ENCODE measurements at places on chromosomes 1 and 21.

DNA sequence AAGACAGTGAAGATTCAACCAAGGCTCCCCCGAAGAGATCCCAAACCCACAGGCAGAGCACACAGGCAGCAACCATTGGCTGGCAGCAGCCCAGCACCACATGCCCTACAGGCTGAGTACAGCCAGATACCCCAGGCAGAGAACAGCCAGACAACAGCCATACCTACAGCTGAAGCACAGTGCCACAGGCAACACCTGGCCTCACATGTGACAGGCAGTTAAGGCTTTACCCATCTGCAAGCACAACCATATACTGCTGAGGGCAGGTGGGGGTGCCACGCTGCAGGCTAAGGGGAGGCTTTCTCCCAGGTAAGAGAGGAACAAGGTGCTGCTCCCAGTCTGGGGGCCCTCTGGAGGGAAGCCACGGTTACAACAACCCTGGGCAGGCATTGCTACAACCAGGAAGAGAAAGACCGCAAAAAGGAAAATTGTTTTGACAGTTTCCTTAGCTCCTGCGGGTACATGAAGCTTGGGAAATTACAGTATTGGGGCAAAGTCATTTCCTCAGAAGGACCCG lies 12.3 kb downstream of the CHIT1 start:
- peak; percentile 43 for DNase-seq

GRCh38 chr1:167871331-167871730 lies 42.6 kb downstream of the ADCY10 start:
- DNase-seq: no peak

DNA sequence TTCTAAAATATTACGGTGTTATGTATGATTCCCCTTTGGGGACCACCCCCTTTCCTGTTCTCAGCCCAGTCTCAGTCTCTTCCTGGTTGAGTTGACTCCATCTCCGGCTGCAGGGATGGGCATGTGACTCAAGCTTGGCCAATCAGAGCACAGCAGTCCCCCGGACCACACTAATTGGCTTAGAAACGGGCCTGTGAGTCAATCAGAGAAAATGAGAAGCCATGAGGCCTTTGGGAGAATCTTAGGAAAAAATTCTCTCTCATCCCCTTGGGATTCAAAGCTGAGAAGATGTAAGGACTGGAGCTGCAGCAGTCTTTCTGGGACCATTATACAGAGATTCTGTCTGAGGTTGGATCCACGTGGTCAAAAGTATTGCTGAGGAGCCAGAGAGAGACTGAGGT lies 10.7 kb upstream of the FHAD1 start:
- peak; percentile 41 for DNase-seq

GRCh38 chr1:235199441-235199840 lies 38.4 kb upstream of the RBM34 start:
- peak; percentile 43 for DNase-seq

- no peak for DNase-seq
These were observed 452.3 kb downstream of the OMA1 start for GRCh38 chr1:58094221-58094620.

- no peak for DNase-seq
These were observed 618.0 kb downstream of the NPHP4 start for GRCh38 chr1:5374192-5374591.

GRCh38 chr1:158078569-158079080 lies 85.2 kb downstream of the KIRREL1 start:
- DNase-seq: no peak

DNA sequence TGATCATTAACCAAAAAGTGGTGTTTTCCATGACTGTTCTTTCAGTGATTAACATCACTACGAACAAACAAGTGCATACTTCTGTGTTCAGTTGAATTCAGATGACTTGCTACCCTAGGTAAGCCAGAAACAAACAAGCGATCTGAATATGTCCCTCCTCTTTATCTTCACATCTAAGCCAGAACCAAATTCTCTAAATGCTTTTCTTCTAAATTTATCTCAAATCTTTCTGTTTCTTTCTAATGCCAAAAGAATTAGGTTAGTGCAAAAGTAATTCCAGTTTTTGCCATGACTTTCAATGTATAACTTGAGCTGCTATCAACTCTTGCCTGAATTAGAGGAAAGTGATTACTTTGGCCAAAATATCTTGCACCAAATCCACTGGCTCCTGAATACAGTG lies 481.2 kb downstream of the COL11A1 start:
- DNase-seq: no peak

GRCh38 chr1:50243939-50244338 lies 135.2 kb downstream of the ELAVL4 start:
- no peak for DNase-seq

GRCh38 chr1:155320661-155321617 lies at the start of gene RUSC1:
TSS of gene RUSC1 (plus strand) at chr1:155320894. CDS start at chr1:155321774, 880 bp downstream.
- DNase-seq: peak; percentile 58

- no peak for DNase-seq
These were observed 16.0 kb upstream of the CASZ1 start for GRCh38 chr1:10812387-10812915.

DNA sequence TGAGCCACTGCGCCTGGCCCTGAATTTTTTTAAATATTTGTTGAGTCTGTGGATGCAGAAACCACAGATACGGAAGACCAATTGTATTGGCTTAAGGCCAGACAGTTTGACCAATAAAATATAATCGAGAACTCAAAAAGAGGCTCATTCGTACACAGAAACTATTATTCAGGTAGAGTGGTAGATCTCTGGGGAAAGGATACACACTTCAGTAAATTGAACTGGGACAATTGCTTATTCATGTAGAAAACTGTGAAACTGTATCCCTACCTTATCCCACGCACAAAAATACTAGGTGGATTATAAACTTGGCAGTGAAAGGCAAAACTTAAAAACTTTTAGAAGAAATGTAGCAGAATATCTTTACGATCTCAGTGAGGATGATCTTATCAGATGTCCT lies 25.0 kb upstream of the SHE start:
- no peak for DNase-seq

GRCh38 chr1:118716775-118717174 lies 271.4 kb downstream of the TBX15 start:
- DNase-seq: no peak

GRCh38 chr1:94746635-94747525 lies 73.3 kb upstream of the SLC44A3 start:
- peak; percentile 35 for DNase-seq

- DNase-seq: no peak
These were observed 96.3 kb upstream of the KLHDC7A start for GRCh38 chr1:18384471-18384870.

DNA sequence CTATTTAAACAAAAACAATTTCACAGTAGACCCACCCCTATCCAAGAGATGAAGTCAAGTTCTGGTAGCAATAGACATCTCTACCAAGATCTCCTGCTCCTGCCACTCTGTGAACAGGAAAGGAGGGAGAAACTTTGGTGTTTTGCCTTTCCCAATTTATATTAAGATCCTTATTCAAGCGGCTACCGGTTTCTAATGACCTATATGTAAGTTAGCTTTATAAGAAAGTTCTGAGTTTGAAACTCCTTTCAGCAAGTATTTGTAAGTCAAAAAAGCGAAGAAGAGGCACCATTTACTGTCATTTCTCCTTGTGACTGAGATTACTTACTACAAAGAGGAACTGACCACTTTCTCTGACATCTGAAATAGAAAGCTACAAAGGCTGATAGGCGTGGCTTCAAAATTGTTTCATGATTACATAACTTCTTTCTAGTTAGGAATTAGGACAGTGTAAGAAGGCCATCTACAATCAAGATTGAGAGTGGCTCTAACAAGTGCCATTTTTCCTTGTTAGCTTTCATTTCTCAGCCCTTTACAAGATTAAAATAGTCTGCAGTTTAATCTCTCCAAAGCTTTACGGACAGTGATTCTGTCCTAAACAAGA lies at the start of gene MNDA:
Gene MNDA (plus strand): TSS at position 448 of the 604 bp plus-strand sequence. CDS start 10,803 bp downstream, outside the sequence.
- DNase-seq: peak; percentile 98
